ENCODE measurements at places on chromosomes 16 and 17.

GRCh38 chr16:24906199-24906808 is 60.5 kb downstream of the SLC5A11 start:
- DNase-seq, result peak; percentile 37

DNA sequence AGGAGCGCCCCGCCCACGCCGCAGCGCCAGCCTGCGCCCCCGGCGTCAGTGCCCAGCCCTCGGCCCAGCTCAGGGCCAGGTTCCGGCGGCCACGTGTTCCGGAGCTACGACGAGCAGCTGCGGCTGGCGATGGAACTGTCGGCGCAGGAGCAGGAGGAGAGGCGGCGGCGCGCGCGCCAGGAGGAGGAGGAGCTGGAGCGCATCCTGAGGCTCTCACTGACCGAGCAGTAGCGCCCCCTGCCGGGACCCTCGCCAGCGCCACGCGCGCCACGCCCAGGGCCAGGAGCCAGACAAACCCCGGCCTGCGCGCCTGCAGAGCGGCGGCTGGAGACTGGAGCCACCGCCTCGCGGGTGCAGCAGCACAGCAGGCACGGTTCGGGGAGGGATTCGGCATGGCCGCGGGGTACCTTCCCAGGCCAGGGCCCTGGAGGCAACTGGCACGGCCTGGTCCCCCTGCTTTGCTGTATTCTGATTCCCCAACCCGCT is 9.3 kb downstream of the CORO6 start:
- peak; percentile 88 for DNase-seq

DNA sequence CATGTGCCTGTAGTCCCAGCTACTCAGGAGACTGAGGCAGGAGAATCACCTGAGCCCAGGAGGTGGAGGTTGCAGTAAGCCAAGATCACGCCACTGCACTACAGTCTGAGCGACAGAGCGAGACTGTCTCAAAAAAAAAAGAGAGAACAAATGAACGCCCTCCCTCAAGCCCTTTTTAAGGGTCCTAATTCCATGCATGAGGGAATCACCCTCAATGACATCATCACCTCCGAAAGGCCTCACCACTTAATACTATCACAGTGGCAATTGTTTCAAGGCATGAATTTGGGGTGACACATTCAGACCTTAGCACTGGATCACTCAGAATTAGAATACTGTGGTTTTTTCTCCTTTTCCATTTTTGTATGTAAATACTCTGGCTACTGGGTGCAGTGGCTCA is 57.8 kb downstream of the CHD9NB start:
- DNase-seq, result no peak

- DNase-seq, result no peak
These were observed 111.0 kb downstream of the N4BP1 start for GRCh38 chr16:48498769-48499631.

- DNase-seq, result no peak
These were observed 90.6 kb downstream of the TOX3 start for GRCh38 chr16:52456368-52456767.
